Stimulated activated CD4-positive, alpha-beta T cell treated with anti-CD3 and anti-CD28 coated beads, Interleukin-12 subunit alpha, Interleukin-12 subunit beta, amount 100 ng/mL, for 4 hours (primary cell): ENCODE measurements at places on chromosomes 7 and 10.

- no peak for DNase-seq
These were observed 298.6 kb upstream of the KIAA1217 start for GRCh38 chr10:23910291-23910690.

- no peak for DNase-seq
These were observed 36.6 kb downstream of the SBDS start for GRCh38 chr7:66958538-66959350.

DNA sequence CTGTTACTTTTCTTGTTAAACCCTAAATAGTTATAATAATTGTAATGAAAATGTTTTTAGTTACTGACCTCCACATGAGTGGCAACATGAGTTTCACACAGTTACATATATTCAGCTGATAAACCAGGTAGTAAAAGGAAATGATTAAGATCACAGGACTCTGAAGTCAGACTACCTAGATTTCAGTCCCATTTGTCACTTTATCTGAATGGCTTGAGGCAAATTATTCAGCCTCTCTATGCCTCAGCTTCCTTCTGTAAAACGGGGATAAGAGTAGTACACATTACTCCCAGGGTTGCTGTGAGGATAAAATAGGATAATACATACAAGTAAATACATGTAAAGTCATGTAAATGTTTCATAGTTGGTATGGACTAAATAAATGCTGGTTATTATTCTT lies 254.3 kb upstream of the LRRTM3 start:
- no peak for DNase-seq

GRCh38 chr7:116521046-116521664 lies 3.7 kb upstream of the CAV1 start:
- DNase-seq = no peak

DNA sequence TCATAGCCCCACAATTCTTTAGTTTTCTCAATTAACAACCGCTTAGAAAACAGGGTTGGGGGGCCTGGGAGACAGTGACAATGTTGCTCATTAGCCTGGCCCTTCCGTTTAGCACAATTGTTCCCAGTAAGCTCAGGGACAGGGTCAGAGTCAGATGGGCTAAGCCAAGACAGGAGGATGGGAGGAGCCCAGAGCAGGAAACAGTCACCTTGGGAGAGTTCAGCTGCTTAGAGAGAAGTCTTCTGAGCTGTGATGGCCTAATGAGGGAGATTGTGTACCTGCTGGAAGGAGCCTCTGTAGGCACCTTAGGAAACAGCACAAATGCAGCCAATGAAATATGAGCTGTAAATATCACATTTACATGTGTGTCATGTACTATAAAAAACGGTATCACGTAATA lies 35.9 kb downstream of the SVOPL start:
- DNase-seq = no peak

- no peak for DNase-seq
These were observed 4.5 kb downstream of the FBXW4 start for GRCh38 chr10:101690461-101690860.
